ENCODE measurements at places on chromosomes 4 and X.

DNA sequence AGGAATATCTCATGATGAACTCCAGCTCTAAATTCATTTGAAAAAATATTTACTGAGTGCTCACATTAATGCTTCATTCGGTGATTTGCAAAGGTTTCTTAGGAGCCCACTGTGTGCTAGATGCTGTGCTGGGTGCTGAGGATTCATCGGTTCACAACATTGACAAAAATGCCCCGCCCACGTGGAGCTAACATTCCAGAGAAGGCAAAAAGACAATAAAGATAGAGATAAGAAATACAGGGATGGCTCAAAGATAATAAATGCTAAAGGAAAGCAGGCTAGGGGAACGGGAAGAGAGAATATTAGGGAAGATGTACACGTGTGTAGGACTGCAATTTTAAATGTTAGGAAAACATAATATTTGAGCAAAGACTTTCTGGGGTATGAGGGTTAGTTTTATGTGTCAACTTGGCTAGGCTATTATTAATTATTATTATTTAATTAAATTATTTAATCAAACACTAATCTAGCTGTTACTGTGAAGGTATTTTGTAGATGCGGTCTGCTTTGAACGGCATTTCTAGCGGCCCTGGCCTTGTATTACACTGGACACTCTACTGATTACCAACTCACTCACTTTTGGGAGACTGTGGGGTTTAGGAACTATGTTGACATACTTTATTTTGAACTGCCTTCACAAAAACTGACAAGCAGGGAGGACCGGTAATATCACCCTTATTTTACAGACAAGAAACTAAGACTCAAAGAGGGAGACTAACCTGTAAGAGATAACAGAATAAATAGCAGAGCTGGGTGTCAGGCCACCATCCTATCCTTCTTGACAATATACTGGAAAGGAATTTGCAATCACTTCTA lies 61.9 kb upstream of the IRF2 start:
- DNase-seq, result no peak

- no peak for DNase-seq
Observed at GRCh38 chrX:28347476-28347875, 239.8 kb upstream of the IL1RAPL1 start.

- no peak for DNase-seq
Observed at GRCh38 chr4:102823897-102824296, 3.5 kb downstream of the UBE2D3 start.

DNA sequence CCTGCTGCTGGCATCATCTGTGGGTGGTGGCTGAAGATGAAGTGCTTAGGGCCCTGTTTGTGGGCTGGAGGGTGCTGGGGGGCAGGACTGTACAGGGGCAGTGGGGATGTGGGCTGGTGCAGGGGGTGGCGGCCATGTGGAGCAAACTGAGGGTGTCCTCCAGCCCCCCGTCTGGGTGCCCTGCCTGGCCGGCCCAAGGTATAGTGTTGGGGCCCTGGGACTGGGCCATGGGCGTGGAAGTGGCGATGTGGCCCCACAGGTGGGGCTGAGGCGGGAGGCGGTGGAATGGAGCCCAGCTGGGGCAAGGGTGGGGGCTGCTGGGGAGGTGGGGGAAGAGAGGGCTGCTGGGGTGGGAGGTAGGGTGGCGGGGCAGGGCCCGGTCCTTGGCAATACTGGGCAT lies 9.5 kb upstream of the KDM5C start:
- DNase-seq, result no peak

DNA sequence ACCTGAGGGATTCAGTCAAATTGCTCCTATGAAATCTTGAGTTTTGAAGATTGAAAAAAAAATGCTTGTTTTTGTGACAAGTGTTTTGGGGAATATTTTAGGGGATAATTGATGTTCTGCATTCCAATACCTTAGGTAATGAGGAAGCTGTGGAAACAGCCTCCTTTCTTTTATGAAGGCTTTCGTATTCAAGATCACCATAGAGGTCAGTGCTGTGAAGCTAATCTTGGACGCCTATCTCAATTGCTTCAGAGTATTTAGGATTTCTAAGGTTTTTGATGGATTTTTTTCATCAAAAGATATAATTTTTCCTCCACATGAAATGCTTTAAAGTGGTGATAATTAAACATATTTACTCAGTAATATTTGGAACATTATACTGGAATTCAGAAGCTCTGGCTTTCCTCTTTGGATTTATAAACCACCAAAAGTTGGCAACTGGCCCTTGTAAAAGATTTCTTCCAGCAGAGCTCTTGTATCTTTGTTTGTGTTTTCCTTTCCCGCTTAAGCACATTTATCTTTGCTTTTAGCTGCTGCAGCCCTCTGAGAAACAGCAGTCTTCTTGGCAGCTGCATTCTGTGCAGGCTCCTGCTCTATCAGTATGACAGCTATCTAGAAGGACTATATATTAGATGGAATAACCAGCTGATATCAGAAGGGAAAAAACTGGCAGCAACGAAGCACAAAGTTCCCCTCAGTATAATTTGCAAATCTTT lies 63.7 kb downstream of the HMGB2 start:
- no peak for DNase-seq
